CD4-positive, alpha-beta T cell treated with Interleukin-10 for 1 hour (primary cell): ENCODE measurements at places on chromosomes 12 and 14.

DNA sequence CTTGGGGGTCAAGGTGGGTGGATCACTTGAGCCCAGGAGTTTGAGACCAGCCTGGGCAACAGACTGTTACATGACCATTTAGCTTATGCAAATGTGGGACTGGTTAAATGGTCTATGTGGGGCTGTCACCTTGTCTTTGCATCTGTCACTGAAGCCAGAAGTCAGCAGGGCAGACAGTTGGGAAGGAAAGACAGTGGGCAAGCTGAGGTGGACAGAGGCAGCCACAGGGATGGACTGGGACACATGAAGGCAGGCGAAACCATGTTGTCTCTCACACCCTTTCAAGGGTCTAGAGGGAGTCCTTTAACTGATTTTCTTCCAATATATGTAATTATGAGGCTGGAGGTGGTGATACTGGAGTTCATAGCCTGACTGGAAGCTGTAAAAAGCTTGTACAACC, 426.4 kb downstream of the TMEM121 start:
- no peak for DNase-seq

- DNase-seq: peak; percentile 22
Observed at GRCh38 chr12:68497702-68498101, 113.0 kb upstream of the RAP1B start.

DNA sequence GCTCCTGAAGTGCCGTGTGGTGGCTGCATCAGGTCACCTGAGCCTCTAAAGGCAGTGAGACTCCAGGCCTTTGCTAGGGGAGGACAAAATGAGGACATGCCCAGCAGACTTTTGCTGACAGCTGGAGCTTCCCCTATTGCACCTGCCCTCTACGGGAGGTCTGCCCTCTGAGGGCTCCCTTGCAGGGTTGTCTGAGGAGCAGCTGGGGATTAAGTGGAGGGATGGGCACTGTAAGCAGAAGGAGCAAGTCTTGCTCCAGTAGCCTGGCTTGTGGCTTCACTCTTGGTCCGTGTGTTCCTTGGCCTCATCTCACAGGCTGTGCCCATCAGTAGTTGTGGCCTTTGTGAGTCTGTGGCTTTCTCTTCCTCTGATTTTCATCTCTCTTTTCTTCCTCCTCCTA, 66.9 kb upstream of the NRXN3 start:
- DNase-seq: no peak

GRCh38 chr14:96138241-96138640, 66.4 kb upstream of the BDKRB2 start:
- DNase-seq: no peak

DNA sequence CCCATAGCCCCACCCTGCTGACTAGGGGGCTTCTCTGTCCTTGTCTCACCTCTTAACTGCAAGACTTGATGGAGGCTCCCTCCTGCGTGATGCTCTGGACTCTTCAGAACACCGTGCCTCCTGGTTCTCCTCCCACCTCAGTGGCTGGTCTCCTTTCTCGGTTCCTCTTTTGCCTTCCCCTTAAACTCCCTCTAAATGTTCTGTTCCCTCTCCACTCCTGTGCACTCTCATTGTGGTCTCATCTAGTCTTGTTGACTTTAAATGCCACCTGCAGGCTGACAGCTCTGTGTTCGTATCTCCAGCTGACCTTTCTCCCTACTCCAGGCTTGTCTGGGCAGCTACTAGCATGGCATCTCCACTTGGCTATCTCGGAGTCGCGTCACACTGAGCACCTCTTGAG, 28.3 kb downstream of the DYNC1H1 start:
- DNase-seq: no peak

DNA sequence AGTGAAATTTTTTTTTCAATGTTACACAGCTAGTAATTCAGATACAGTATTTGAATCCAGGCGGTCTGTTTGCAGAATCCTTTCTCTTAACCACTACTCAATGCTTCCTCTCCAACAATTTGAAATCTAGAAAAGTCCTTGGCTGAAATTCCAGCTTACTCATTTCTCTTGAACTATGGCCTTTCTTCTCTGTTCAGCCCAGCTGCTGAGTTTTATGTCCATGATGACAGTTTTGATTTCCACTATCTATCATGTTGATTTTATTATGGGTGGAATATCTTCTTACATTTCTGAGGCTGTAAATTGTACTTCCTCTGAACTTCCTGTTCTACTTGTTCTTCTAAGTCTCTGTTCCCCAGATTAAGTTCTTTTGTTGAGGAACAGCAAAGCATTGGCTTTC, 315.3 kb downstream of the DIO2 start:
- DNase-seq: no peak

DNA sequence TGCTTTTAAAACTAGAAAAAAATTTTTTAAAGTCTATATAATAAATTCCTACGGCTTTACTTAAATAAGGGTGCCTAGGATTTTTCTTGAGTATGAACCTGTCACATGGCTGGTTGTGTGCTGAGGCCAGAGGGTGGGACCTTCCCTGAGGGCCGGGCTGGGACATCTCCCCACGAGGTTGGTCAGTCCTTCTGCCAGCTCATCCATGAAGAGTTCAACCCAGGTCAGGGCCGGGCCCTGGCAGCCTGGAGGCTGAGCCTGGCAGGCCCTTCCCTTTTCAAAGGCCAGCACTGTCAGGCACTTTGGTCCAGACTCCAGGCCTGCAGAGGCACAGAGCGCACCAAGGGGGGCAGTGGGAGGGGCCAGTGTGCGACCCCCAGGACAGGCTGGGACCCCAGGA, 31.7 kb downstream of the TNFAIP2 start:
- no peak for DNase-seq

GRCh38 chr12:85781766-85782165, 54.4 kb downstream of the RASSF9 start:
- DNase-seq: no peak

DNA sequence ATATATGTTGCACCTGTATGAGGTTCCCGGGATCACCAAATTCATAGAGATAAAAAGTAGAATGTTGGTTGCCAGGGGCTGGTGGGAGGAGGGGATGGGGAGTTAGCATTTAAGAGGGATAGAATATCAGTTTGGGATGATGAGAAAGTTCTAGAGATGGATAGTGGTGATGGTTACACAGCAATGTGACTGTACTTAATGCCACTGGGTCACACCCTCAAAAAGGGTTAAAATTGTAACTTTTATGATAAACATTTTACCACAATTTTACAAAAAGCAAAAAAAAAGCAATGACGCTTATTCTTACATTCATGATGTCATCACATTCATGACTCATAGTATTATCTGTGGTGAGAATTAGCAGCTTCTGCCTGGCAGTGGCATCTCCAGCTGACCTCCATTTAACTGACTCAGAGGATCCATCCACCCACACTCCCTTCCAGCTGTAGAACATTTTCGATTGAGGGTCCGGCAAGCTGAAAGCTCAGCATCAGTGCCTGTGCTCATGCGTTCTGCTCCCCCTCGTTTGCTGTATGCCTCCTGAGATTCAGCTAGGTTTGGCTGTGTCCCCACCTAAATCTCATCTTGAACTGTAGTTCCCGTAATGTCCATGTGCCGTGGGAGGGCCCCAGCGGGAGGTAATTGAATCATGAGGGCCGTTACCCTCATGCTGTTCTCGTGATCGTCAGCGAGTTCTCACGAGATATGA, 64.8 kb upstream of the TMEM260 start:
- DNase-seq: no peak

DNA sequence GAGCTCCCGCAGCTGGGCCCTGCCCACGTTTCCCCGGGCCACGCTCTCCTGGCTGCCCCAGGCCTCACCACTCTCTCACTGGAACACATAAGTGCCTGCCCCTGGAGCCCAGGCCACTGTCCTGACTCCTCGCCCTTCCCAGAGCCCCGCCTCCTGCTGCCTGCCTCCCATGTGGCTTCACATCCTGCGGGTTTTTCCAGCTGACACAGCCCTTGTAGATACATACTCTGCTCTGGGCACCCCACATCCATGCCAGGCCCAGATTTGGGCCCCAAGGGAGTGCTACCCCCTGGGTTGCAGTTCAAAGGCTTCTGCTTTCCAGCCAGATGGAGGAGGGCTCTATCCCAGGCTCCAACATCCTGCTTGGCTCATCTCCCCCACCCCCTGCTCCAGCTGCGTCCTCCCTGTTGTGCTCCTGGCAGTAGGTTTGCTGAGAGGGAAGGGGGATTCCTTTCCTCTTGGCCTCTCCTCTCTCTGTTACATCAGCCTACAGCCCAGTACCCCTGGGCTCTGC, 60.1 kb downstream of the TSPAN9 start:
- DNase-seq: no peak

- no peak for DNase-seq
Observed at GRCh38 chr12:105552056-105552455, 221.6 kb downstream of the C12orf75 start.
